ENCODE measurements at places on chromosomes 12 and 14. TPM values are rescaled to one million over a fixed set of nuclear protein-coding genes. Genes with fewer than 3 reads are reported as not detected.

DNA sequence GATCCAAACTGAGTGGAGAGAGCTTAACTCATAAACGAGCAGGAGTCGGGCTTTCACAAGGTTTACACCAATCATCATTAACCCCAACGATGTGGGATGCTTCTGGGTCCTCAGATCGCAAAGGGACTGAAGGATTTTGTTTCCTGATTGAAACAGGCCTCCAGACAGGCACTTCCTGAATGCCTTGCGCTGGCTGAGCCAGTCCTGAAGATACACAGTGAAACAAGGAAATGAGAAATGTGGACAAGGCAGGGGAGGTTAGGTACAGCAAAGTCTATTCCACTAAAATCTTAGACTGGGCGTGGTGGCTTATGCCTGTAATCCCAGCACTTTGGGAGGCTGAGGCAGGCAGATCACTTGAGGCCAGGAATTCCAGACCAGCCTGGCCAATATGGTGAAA is 30.7 kb downstream of the RBM19 start:
- DNase-seq, result no peak

DNA sequence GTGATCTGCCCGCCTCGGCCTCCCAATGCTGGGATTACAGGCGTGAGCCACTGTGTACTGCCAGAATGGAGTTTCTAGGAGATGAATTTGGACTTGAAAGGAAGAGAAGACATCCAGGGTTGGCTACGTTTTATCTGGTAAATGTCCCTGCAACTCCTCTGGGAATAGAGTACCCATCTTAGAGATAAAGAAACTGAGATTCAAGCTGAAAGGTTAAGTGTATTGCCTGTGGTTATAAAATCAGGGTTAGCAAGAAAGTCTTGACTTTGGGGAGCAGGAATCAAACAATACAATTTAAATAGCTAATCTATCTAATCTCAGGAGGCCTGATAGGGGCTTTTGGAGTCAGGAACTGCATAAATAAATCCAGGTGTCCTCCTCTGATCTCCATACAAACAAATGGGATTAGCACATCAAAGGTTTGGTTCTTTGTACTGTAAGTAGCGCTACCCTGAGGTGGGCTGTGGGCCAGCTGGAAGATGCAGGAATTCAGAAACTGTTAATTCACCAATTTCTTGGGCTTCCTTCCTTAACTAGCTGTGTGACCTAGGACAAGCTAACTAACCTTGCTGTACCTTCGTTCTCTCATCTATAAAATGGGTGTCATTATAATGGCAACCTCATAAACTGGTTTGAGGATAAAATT is 45.1 kb downstream of the TBX3 start:
- DNase-seq, result no peak

DNA sequence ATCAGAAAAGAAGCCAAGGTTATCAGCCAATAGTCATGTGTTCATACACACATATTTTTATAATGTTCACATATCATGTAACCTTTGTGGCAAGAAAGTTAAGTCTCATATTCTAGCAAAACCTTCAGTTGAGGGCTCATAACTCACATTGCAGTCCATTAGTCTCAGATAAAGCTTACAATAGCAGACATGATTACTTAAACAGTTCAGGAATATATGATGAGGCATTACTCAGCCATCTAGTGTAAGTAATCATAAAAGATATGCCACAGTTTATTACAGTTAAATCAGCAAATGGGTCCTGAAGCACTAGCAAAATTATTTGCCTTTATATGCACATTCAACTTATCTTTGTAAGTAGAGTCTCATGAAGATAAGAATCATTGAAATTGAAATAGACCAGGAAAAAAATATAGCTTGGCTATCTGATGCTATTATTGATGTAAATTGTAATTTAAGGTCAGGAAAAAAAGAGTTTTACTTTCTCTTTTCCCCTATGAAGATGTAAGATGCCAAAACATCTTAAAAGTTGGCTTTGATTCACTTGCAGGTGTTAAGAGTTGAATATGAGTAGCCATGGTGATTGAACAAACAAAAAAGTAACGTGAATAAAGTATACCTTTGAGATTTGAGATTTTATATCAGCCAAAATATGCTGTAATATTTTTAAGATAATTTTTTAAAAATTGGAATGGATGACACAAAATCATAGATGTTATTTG is 537.0 kb downstream of the SLC6A15 start:
- no peak for DNase-seq

DNA sequence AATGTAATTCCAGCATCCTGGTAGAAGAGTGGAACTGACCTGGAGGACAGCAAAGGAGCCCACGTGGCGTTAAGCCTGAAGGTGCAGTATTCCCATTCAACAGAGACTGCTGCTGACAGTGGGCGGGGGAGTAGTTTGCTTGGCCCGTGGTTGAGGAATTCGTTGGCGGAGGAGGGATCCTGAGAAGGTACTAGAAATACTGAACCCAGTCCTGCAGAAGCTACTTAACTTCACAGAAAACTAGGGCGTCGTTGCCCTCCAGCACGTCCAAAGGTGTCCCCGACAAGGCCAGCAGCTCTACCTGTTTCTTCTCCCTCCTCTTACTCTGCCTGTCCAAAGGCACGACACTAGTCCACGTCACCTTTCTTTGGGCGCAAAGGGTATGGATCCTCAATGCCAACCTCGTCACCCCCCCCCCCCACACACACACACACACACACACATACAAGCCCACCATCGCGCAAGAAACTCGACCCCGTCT is 303 bp downstream of the PUS7L start:
- no peak for DNase-seq

DNA sequence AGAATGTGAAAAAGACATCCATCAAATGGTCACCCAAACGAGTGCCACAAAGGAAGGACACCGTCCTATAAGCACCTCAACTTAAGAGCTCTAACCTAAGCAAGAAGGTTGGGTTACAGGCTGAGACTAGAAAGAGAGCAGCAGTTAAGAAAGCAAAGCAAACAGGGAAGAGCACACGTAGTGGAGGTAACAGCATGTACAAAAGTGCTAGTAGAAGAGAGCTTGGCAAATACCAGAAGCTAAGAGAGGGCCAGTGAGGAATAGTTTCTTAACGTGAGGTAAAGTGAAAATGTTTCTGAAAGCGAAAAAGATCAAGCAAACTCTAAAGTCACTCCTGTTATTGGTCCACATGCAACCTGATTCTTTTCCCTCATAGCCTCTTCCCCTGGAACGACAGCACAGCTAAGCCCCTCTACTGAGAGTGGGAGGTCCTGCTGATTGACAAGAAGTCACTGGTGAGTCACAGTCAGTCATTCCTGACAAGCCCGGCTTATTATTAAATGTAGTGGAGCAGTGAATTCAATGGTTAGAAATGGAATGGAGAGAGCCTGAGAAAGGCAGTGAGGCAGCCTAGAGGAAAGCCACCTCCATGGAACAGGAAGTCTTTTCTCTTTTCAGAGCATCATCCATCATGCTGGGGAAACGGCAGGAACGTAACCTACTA is 204.4 kb downstream of the SLC25A21 start:
- no peak for DNase-seq

DNA sequence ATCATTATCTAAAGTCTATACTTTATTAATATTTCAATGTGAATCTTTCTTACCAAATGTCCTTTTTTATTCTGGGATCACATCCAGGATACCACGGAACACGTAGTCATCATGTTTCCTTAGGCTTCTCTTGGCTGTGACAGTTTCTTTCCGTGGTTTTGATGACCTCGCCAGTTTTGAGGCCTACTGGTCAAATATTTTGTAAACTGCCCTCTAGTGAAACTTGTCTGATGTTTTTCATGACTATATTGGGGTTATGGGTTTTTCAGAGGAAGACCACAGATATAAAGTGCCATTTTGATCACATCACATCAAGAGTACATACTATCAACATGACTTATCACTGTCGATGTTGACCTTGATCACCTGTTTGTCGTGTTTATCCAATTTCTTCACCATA is 14.1 kb upstream of the SERPINA6 start:
- DNase-seq, result no peak

DNA sequence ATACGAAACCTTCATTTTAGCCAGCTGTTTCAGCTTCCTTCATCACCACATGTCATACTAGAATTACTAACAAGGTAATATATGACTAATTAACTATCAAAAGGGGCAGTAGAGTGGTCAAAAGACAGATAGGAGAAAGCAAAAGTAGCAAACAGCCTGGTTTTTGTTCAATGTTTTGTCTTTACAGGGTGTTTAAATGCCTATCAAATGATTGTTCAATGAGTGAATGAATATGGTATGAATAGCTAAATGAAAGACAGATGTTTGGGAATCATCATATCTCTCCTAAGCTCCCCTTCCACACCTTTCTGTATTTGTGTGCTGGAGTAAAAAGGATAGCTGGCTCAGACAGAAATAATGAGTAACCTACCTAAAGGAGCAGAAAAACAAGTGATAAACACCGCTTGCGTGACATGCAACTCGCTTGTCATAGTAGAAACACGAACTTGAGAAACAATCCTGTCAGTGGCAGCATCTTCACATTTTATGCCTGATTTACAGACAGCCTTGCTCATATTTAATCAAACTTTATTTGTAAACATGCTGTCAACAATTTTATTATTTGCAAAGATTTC is 34.2 kb downstream of the ABCC9 start:
- no peak for DNase-seq

DNA sequence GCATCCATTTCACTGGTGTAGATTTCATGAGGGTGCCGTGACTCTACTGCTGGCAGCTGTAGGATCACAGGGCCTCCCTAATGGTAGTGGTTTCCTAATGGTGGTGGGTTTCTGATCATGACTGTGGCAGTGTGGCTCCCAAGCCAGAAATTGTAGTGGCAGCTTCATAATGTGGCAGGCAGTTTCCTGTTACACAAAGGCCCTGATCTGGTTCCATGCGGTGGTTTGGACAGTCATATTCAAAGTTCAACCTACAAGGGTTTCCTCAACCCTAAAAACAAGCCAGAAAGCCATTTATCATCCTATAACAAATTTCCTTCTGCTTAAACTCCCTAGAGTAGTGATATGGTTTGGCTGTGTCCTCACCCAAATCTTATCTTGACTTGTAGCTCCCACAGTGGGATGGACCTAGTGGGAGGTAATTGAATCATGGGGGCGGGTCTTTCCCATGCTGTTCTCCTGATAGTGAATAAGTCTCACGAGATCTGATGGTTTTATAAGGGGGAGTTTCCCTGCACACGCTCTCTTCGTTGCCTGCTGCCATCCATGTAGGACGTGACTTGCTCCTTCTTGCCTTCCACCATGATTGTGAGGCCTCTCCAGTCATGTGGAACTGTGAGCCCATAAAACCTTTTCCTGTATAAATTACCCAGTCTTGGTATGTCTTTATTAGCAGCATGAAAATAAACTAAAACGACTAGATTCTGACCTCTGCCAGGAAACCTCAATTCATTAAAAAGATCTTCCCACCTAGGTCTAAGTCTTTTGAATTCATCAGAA is 257.1 kb downstream of the EFCAB11 start:
- no peak for DNase-seq

C12orf54 gene
- 2.0 TPM for total RNA-seq

DCD gene
- not detected for total RNA-seq

Measured in esophagus squamous epithelium (tissue), 5 donors.